ENCODE measurements at places on chromosomes 5 and 9.

- no peak for DNase-seq
These were observed 178.4 kb upstream of the MVB12B start for GRCh38 chr9:126147936-126148870.

- no peak for DNase-seq
These were observed 354.3 kb downstream of the RAB3C start for GRCh38 chr5:58937031-58937681.

- no peak for DNase-seq
These were observed 66.9 kb upstream of the FCN1 start for GRCh38 chr9:134984372-134985265.

GRCh38 chr5:176675676-176676360, 28.5 kb downstream of the TSPAN17 start:
- no peak for DNase-seq

GRCh38 chr5:124444147-124444775, 302.2 kb downstream of the ZNF608 start:
- no peak for DNase-seq

DNA sequence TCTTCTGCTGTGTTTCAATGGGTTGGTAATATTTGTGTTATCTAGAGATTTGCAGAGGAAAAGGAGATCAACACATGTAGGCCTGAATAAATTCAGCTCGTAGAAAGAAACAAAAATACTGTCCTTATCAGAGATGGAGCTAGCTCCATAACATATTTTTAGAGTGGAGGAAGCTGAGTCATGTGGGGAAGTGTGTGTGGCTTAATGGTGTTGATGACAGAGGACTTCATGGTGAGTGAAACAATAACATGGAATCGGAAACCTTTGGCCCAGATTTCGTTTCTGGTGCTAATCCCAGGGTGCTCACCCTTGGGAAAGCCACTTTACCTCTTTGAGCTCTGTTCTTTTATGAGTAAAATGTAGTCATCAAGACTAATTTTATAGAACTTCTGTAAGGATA, 825.0 kb downstream of the TLR4 start:
- no peak for DNase-seq

Measured in KG1 (cell line).